ENCODE measurements at places on chromosomes 5 and 9.
A peak's percentile ranks its signal among the peaks of the same experiment; 100 is the strongest.

DNA sequence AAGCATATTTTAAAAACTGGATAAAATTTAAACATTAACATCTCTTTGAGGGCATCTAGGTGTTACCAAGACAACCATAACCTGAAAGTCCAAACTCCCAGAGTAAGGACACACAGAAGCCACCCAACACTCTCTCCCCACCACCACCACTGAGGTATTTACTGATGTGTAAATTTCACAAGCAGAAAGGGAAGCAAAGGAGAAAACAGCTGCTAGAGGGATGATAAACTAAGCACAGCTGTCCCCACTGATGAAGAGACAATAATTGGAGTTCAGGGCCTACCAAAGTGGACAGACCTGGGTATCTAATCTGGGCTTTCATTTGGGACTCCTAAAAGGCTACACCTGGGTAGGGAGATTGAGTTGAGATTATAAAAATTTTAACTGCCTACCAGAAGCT, 63.6 kb downstream of the FRMD3 start:
- no peak for DNase-seq

GRCh38 chr5:88813244-88813643, 69.7 kb downstream of the MEF2C start:
- DNase-seq: no peak

- DNase-seq: no peak
These were observed 31.0 kb downstream of the DOCK2 start for GRCh38 chr5:169667896-169668674.

DNA sequence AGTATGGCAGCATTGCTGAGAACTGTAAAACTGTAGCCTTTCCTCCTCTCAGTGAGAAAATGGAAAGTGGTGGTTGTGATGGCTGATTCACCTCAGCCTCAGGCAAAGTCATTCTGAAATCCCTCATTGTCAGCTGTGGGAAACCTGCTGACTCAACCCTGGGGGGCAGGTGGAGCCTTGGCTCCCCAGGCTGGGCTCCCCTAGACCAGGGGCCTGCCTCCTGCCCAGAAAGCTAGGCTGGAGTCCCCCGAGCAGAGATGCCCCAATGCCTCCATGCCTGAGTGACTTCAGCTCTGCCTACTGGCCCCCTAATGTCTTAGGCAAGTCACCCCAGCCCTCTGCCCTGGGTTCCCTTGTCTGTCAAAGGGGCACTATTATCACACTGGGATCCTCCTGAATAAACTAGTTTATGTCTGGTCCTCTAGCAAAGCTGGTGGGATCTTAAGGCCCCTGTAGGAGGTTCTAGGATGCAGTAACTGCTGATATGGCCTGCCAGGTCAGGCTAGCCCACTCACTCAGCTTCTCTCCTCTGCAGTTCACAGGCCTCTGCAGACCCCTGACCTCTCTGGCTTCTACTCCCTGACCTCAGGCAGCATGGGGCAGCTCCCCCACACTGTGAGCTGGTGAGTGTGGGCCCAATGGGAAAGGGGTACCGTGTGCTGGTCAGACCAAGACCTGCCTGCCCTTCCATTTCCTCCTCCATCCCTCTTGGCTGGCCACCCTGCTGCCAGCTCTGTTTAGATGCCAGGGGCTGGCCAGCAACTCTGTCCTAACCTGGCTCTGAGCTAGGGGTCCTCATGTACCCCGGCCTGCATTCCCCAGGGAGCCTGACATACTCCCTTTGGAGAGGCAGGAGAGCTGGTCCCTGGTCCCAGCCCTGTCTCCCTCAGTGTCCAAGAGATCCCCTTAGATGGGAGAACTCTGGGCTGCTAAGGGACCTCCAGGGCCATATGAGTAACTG, 24.2 kb downstream of the TCF7 start:
- DNase-seq: peak; percentile 54

DNA sequence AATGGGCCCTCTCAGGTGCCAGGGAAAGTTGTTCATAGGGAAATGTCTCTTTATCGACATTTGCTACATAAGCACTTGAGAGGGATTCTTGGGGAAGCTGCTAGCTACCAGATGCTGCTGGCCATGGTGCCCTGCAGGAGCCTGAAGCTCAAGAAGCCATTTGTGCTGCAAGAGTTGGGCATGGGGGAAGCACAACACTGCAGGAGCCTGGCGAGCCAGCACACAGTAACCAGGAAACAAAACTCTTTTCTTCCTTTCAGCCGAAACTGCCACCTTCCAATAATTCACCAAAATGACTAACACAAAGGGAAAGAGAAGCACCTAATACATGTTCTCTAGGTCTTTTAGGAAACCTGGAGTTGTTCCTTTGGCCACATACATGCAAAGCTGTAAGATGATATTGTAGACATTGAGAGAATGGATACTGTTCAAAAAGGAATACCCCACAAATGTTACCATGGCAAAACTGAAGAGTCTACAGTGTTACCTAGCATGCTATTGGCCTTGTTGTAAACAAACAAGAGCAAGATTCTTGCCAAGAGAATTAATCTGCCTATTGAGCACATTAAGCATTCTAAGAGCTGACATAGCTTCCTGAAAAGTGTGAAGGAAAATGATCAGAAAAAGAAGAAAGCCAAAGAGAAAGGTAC, 26.1 kb upstream of the LARP1 start:
- no peak for DNase-seq

- no peak for DNase-seq
These were observed 359.3 kb downstream of the HTR1A start for GRCh38 chr5:63602971-63603370.

GRCh38 chr5:32949286-32949970, 238.3 kb downstream of the NPR3 start:
- no peak for DNase-seq

DNA sequence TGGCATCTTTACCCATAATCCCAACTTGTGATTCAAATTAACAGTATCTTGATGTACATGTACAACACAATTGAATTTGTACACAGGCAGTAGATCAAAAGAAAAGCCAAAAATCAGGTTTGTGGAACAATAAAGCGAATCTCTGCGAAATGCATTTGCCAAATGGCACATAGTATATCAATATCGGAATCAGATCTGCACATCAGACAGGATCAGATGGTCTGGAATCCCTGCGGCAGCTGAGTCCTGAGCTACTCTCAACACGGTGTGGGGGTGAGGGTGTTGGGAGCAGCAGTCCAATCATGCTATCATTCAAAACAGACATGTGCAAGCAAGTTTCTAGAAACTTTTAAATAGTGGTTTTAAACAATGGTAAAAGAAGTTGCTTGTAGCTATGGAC, 358.3 kb downstream of the SEMA5A start:
- no peak for DNase-seq

GRCh38 chr9:95429096-95429495, 87.7 kb downstream of the PTCH1 start:
- no peak for DNase-seq

GRCh38 chr9:10700291-10700690, 87.5 kb upstream of the PTPRD start:
- no peak for DNase-seq

DNA sequence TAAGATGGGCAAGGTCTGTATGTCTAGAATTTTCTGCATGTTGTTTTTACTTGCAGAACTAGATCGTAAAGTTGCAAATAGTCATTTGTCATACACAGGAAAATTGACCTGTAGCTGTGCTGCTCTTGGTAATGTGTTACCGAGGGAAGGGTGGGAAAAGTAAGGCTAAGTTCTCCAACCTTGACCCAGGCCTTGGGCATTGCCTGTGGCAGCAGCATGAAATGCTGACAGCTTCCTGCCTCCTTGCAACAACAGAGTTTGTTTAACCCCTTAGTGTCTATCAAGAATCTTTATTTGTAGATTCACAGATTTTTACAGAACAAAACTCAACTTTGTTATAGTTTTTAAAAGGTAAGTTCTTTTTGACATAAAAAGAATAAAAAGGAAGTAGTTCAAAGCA, 48.3 kb downstream of the ERCC6L2 start:
- no peak for DNase-seq

DNA sequence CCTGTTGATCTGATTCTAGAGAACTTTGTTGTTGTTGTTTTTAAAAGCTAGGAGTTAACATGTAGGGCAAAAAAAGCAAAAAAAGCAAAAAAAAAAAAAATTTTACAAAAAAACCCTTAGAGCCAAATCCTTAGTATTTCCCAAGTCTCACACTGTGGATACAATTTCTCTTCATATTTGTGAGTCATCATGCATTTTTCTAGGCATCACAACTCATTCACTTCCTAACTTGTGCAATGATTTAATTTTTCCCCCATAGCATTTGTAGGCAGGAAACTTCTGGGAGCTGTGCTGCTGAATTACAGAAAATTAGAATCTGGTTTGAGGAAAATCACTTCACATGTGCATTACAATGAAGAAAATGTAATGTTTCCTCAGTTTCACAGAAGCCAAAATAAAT, 91.9 kb downstream of the MARCHF3 start:
- no peak for DNase-seq

DNA sequence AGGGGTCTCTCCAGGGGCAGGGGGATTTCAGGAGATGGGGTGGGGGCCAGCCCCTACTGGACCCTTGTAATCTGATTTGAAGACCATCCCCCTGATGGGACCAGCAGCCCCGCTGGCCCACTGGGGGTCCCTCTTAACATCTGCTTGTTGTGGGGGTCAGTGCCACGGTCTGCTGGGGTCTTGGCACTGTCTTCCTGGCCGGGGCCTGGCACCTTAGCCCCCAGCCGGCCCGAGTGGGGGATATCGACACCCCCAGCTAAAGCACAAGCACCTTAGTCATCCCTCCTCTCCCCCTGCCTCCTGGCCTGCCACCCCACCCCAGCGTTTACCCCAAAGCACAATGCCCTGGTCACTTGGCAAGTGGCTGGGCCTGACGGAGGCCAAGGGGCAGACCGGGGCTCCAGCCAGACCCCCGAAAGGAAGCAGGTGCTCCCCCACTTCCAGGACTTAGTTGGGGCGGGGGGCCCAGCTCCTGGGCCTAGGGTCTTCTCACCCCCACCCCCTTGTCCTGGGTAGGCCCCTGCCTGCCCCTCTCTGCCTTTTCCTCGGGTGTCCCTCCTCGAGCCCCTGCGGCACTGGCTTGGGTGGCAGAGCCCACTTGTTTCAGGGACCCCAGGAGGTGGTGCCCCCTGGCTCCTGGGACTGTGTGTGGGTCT, 1.4 kb upstream of the NFX1 start:
- DNase-seq: no peak

GRCh38 chr5:64210866-64211265, 45.2 kb downstream of the RNF180 start:
- no peak for DNase-seq

DNA sequence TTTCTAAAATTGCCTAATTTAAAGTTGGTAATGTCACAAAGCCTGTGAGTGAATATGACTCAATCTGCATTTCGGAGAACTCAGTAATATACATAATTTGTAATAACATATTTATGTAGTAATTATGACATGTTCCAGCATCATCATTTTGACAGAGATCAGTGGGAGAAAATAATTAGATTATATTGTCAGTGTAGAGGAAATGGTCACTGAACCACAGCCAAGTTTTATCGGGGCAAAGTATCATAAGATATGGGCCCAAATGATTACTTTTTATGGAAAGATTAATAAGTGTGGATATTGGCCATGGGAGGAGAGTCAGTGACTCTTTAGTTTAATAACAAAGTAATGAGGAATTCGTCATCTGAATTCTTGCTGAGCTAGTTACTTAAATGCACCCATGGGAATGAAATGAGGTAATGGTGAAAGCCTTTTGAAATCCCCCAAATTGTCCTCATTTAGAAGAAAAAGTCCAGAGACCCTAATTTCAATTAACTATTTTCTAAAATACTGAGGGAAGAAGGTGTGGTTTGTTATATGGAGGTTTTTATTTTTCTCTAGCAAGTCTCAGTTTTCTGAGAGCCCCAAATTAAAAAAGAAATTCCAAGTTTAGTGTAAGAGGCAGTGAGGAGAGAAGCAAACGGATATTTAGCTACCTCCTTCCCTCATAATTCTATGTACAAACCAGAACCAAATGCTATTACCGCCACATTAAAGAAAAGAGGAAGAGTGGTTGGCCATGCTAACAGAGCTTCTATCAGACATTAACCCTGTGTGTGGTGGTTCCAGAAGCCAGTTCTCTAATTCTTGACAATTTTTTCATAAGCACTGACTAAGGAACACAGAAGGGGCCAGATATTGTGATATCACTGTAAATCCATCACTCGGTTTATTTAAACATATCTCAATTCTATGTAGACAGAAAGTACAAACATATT, 37.7 kb upstream of the MRPS30 start:
- no peak for DNase-seq

GRCh38 chr5:177194268-177194667, 60.7 kb downstream of the NSD1 start:
- no peak for DNase-seq

GRCh38 chr5:168714046-168714445, 134.9 kb upstream of the PANK3 start:
- DNase-seq: no peak

DNA sequence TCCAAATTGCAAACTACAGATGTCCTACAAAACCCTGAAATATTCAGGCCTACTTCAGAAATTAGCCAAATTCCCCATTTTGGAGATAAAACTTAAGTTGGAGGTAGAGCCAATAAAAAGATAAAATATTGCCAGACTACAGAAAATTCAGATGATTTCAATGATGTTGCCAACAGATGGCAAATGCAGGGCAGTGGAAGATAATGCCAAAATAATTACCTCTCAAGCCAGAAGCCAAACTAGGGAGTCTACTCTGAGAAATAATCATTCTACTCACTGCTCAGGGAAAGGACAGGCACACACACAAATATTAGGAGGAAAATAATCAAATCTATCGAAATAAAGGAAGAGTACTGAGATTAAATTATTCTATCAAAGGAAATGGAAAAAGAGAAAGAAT, 347.5 kb upstream of the CCNG1 start:
- DNase-seq: no peak

- no peak for DNase-seq
These were observed 151.2 kb downstream of the ZDHHC21 start for GRCh38 chr9:14542071-14542470.

DNA sequence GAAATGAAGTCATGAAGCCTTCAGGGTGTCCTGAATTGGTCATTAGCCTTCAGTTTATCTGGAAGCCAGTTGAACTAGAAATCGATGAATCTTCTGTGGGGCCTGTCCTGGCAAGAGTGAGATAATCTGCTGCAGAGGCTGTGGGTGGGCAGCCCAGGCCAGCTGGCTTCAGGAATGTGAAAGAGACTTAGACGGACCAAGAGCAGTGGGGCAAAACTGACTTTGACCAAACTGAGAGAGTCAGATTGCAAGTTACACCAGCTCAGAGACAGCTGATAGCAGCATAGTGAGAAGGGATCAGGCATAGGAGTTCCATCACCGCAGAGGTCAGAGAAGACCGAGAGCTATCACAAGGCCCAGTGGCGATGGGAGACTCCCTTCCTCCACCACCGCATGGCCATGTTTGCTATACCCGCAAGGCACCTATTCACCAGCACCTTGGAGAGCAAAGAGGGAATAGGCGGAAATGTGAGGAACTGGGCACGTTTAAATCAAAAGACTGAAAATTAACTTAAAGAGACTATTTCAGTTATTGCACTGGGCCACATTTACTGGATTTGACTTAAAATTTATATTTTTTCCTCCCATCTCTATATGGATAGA, 50.0 kb upstream of the GLIS3 start:
- no peak for DNase-seq

- DNase-seq: no peak
These were observed 292.4 kb downstream of the CD180 start for GRCh38 chr5:66904189-66904588.

Data from stimulated activated CD4-positive, alpha-beta T cell treated with anti-CD3 and anti-CD28 coated beads, Interleukin-1b, Interleukin-23, amount 100 ng/mL, for 4 hours (primary cell).